ENCODE measurements at places on chromosomes 7 and 10.

DNA sequence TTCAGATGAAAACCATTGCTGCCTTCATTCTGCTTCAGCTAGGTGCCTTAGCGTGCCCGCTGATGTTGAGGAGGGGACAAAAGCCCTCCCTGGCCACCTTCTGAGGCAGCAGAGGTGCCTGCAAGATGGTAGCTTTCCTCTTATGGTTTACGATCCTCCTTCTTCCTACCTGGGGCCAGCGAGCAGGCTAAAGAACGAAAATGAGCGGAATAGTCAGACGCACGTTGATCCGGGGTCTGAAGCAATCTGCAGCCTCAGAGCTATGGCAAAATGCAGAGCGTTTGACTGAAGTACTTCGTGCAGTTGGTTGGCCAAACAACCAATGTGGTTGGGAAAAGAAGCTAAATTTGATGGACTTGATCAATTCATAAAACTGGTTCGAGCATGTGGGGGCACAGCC, 95.5 kb downstream of the GATA3 start:
- no peak for DNase-seq

GRCh38 chr10:132685101-132685891, 100.7 kb downstream of the NKX6-2 start:
- DNase-seq: no peak

DNA sequence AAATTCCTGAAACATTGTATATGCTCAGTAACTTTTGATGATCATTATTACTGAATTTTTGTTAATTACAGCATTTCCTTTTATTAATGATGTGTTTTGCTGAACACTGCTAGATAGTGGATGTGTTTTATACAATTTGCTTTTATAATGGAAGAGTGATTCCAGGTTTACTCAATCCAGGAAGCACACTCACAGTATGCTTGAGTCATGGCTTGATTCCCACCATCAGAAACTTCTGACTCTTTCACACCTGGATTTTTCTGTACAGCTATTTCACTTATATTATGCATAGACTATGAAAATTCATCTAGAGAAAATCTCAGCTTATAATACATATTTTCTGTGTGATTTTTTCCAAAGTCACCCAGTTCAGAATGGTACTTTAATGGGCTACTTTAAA, 1040.9 kb downstream of the GRM8 start:
- no peak for DNase-seq

GRCh38 chr7:50335795-50336754, 31.6 kb downstream of the IKZF1 start:
- DNase-seq: no peak

- DNase-seq: no peak
Observed at GRCh38 chr10:33559105-33559504, 224.6 kb upstream of the NRP1 start.

GRCh38 chr10:43308986-43309385, 42.1 kb upstream of the RASGEF1A start:
- DNase-seq: no peak

GRCh38 chr7:494259-494687, 25.4 kb downstream of the PDGFA start:
- DNase-seq: no peak

GRCh38 chr10:27601503-27601902, 97.4 kb downstream of the RAB18 start:
- DNase-seq: no peak

DNA sequence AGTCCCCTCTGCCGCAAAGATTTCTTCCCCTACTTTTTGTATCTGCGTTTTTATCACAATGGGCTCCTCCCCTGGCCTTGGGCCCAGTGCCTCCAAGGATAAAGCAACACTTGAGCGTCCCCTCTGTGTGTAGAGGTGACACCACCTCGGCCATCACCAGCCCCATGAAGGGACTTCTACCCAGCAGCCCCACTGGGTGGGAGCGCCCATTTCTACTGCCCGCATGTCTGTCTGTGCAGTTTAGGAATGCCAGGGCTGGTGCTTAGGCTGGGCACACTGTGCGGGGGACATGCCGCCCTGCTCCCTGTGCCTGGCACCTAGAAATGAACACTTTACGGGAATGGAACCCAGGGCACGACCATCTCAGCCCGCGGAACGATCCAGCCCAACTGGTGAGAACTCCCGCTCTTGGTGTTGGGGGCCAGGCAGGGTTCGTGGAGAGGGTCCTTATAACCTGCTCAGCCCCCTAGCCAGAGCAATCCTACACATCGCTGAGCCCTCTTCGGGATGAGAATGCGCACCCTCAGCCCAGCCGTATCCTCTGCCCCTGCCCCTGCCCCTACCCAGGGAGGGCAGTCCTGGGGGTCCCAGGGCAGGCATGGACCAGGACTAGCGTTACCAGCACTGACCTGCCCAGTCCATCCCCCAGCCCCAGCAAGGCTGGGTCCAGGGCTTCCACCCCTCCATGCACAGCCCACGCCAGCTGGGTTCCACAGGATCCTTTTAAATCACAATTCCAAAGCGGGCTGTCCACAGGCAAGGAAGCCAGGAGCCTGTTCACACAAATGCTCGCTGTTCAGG, 12.8 kb downstream of the CRYGN start:
- DNase-seq: no peak

DNA sequence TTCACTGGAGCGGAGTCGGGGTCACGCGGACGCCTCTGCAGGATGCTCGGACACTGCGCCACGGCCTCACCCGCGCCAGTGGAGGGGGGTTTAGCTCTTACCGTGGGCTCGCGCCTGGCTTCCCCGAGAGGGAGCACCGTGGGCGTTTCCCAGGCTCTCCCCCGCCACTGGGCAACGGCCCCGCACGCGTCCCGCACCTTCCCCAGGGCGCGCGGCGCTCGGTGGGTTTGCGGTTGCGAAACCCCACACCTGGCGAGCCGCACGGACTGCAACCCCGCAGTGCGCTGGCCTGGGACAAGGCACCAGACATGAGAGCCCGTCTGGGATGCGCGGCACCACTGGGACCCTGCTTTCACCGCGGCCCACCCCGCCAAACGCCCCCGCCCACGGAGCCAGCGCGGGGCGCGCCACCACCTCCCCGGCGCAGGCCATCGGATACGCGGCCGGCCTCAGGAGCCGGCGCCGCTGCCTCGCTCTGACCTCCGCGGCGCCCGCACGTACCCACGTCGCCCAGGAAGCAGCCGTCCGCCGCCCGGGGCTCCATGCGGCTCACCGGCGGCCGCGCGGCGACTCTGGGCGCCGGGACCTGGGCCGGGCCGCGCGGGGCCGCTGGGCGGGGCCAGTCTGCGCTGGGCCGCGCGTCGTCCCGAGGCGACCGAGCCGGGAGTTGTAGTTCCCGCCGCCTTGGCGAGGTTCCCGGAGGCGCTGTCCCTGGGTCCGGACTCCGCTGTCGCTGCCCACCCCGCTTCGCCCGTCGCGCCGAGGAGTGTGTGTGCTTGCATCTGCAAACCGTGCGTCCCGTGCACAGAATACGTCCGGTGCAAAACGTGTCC, at the start of gene ASB13:
TSS of gene ASB13 (minus strand) at position 588 of the 833 bp plus-strand sequence. CDS start at position 544, 44 bp downstream.
- no peak for DNase-seq

- DNase-seq: no peak
Observed at GRCh38 chr7:154914308-154914995, 88.5 kb downstream of the PAXIP1 start.

- no peak for DNase-seq
Observed at GRCh38 chr10:67250686-67251085, 324.9 kb downstream of the LRRTM3 start.

DNA sequence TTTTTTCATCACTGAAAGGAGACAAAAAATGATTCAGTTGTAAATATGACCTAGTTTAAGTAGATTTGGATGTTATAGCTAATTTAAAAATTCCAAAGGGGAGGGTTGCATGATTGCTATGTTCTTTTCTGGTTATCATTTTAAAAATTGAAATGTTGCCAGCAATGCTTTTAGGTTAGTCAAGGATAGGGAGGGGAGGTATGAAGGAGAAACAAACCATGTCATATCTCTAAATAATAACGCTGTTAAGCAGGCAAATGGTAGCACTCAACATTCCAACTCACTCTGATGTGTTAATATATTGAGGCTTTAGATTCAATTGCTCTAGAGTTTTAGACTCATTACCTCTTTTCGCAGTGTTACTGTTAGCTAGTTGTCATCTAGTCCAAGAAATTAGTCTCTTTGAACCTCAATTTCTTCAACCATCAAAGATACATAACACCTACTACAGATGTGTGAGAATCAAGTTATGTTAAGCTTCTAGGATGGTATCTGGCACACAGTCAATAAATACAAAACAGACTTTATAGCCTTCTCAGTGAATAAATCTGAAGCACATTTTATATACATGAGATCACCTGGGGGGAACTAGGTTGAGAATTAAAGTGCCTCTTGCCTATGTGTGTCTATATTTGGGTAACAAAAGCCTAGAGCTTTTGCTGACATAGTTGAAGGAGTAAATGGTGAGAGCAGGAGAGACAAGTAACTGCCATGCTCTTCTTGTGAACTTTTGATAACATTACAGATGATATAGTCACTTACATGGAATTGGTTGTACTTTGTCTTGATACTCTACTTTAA, 124.9 kb downstream of the CSTF2T start:
- no peak for DNase-seq

DNA sequence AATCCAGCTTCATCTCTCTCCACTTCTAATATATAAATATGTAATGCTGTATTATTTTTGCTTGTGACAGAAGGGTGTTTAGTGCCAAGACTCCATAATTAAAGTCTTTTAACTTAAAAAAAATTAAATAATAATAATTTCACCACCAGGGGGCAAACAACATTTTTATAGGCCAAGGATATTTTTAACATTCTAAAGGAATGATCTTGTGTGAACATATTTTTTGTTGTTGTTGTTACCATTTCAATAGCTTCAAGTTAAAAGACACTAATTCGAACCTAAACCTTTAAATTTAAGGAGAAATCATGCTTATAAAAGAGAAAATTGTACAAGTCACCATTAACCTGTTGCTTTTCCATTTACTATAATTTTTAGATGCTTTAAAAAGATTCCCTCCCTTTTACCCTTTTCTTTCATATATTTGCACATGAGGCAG, 7.5 kb upstream of the DNAJC1 start:
- DNase-seq: no peak

- no peak for DNase-seq
Observed at GRCh38 chr7:33114976-33115375, 5.8 kb upstream of the RP9 start.

GRCh38 chr10:88975377-88975720, 15.2 kb upstream of the FAS start:
- no peak for DNase-seq

DNA sequence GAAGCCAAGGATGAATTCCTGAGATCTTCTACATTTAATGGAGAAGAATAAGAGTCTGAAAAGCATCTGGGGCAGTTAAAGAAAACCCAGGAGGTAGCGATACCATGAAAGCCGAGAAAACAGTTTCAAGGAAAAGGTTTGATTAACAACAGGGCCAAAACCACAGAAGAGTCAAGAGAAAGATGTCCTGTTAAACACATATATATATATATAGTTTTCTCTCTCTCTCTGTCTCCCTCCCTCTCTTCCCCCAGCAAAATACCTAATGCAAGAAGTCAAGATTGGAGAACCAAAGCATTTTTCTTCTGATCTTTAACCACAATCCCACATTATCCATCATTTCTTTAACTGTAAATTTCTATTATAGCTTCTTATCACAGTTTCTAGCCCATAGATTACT, 261.4 kb downstream of the SNX13 start:
- DNase-seq: no peak
